GM12865 (cell line): ENCODE measurements at places on chromosomes 5 and 9.

DNA sequence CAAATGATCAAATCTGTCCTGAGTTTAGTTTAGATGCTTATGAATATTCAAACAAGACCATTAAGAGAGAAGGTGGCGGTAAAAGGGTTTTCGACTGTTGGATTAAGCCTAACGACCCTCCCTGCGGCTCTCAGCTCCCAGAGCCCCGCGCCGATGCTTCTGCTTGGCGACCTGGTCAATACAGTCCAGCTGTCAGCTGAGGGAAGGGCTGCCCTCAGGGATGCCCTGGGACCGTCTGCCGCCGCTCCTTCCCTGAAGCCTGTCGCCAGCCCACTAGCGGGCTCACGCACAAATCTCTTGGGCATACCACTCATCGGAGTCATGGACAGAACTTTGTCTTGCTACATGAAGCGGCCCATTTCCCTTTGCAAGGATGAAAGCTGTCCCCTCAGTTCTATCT, 136.6 kb upstream of the RAPGEF1 start:
- no peak for DNase-seq

DNA sequence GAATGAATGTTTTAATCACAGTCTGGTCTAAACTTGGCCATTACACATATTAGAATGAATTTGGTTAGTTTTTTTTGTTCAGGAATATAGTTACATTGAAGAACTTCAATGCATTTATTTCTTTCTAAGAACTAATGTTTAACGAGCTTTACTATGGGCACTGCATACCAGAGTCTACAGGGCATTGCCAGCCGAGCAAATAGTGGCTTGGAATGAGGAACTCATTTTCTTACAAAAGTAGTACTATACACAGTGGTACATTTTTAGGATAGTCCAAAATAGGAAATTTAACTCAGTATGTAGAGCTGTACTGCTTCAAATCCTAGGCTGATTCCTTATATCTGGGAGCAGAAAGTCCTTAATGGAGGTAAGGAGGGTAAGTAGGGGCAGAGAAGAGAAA, 155.4 kb downstream of the CARTPT start:
- DNase-seq = no peak

DNA sequence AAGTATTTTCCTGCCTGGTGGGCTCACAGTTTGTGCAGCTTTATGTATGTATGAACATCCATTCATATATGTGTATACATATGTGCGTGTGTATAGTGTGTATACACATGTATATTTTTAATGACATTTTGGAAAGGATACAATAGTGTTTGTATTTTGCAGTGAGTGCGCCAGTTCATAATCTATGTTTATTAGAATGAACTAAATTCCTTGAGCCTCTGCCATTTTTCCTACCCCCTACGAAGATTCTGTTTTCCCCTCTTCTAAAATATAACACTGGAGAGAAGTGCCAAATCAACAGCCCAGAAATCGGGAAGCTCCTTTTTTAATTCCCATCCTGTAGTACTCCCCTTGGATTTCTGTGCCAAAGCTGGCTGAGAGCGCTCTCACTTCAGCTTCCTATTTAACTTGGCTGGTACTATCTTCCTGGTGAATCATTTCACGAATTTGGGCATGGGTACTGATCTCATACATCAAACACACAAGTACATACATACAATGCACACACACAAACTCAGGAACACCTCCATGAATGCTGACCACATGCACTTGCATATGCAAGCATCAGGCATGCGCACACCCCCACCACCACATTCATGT, 578.4 kb upstream of the WWC1 start:
- no peak for DNase-seq

DNA sequence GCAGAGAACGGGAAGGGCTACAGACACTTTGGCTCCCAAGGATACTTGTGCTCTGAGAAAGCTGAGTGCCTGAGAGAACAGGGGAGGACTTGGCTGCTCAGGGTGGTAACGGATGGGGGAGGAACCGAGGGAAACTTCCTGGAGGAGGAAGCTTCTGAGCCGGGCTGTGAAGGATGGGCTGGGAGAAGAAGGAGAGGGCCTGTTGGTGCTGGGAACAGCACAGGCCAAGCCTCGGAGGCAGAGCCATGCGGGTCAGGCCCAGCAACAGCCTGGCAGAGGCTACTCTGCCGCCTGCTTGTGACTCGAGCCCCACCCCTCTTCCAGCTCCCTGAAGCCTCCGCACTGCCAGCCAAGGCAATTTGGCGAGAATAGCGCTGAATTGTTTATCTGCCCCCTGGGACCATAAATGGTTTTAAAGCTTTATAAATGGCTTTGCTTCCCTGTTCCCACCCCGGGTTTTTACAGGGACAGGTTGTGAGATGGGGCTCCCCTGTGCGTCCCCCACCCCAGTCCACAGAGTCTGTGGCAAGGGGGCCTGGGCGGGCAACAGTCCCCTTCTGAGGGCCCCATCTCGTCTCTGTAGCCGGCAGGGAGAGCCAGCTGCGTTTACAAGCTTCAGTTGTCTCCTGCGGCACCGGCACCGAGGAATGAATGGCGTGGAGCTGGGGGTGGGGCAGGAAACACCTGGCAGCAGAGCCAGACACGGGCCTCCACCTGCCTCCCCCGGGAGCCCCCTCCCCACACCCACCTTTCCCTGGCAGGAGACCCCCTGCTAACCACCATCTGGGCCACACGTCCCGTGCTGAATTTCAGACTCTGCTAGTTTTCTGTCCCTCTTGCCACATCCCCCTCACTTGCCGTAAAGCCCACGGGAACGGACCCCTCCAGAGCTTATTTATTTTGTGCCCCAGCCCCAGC, 24.4 kb downstream of the FAM163B start:
- no peak for DNase-seq

DNA sequence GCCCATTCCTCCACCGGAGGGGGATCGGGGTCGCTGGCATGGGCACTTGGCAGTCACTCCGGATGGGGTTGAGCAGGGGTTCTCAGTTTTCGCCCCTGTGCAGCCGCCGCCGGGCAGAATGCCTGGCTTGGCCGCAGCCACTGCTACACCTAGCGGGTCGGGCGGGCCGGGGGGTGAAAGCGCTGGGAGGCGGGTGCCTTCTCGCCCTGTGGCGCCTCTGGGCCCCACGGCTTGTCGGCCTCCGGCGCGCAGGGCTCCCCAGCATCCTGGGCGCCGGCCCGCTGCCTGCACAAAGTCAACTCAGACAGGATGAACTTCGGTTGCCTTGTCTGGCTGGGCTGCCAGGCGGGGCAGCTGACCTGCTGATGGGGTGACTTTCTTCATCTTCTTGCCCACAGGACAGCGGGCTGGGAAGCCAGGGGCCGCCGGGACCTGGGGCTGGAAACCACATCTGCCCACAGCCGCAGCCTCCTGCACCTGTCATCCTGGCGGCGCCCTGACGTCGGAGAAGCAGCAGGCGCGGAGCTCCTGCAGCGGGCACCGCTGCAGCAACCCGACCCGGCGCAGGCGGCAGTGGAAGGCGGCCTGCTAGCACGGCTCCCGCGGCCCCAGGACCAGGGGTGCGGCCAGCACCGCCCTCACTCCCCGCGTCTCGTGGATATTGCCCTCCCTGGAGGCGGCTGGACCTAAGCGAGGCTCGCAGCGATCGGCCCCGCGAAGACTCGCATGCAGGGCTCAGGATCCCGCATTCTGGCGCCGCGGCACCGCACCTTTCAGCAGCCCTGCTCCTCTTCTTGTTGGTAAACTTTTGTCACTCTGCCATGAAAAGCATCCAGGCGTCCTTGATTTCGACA, 1.3 kb upstream of the ANKRD18A start:
- DNase-seq = no peak

- peak; percentile 77 for DNase-seq
Observed at GRCh38 chr9:121686930-121687541, 35.6 kb downstream of the DAB2IP start.
